Ascending aorta (tissue), 2 donors: ENCODE measurements at places on chromosomes 3 and 15. TPM values are rescaled to one million over a fixed set of nuclear protein-coding genes. Genes with fewer than 3 reads are reported as not detected.
A peak's percentile ranks its signal among the peaks of the same experiment; 100 is the strongest.

GRCh38 chr3:144162042-144162441, 190.4 kb downstream of the DIPK2A start:
- H3K36me3 ChIP-seq, result no peaks in the 10 kb centered on the region
- no peak for DNase-seq
- no peaks in the 10 kb centered on the region for H3K27me3 ChIP-seq
- peak overlapping the region; percentile 44 for H3K27ac ChIP-seq
- no peak overlapping the region for H3K4me3 ChIP-seq

GRCh38 chr3:19457449-19457848, 309.1 kb downstream of the KCNH8 start:
- H3K36me3 ChIP-seq, result no peaks in the 10 kb centered on the region
- peaks cover 15% of the 10 kb centered on the region for H3K4me1 ChIP-seq
- no peak for DNase-seq
- no peak overlapping the region for H3K4me3 ChIP-seq

The UBA7 gene
- 56.1 TPM for total RNA-seq

The C2CD4A gene
- not detected for total RNA-seq

The FANCD2 gene
- total RNA-seq, result 54.6 TPM

GRCh38 chr15:85692873-85693272, 101.9 kb downstream of the KLHL25 start:
- no peak overlapping the region for H3K4me3 ChIP-seq
- no peak for DNase-seq
- peaks cover 44% of the 10 kb centered on the region for H3K36me3 ChIP-seq

GRCh38 chr15:29220852-29221251, 48.8 kb downstream of the NSMCE3 start:
- H3K27me3 ChIP-seq, result no peaks in the 10 kb centered on the region
- H3K4me3 ChIP-seq, result no peak overlapping the region
- no peaks in the 10 kb centered on the region for H3K36me3 ChIP-seq

DNA sequence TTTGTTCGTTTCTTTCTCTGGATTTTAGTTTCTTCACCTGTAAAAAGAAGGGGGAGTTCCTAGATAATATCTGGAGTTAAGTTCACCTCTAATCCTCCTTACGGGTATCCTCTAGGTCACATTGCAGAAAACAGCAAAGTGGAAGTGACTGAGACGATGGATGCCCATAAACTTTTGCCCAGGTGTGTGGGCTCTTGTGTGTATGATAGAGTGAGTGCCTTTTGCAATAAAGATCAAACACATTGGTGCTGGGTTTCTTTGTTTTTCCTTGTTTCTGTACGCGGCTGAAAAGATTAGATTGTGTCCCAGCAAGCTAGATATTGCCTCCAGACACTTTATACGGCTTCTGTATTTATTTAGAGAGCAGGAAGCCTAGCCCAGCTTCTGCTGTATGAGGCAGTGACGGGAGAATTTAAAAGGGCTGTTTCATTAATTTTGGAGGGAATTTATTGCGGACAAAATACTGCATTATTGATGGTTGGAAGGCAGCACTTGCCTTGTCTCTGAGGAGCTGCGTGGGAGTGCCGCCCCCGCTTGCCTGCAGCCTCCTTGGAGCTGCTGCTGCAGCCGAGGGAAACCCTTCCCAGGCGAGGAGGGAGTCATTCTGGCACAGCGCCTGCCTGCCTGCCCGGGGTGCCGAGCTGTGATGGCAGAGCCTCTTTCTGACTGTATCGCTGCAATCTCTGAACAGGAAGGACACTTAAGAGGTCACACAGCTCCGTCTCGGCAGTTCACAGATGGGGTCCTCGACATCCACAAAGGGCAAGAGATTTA, 38.5 kb downstream of the PYDC2 start:
- no peak overlapping the region for H3K27ac ChIP-seq
- no peaks in the 10 kb centered on the region for H3K4me1 ChIP-seq
- no peaks in the 10 kb centered on the region for H3K27me3 ChIP-seq
- no peaks in the 10 kb centered on the region for H3K36me3 ChIP-seq
- no peak overlapping the region for H3K4me3 ChIP-seq

The CD276 gene
- total RNA-seq, result 84.3 TPM

DNA sequence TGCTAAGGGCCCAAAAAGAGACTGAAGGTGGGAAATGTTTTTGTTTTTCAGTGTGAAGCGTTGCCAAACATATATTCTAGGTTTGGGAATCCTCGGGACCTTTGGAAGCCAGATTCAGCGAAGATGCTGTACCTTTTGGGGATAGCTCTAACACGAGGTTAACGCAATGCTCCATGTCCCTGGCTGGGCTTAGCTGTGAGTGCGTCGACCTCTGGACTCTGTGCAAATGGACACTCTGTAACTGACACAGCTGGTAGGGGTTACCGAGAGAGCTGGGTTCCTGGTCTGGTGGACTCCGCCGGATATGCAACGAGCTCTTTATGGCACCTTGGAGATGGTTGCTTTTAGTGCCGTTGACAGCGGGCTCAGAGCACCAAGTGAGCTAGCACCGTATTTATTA, 724 bp upstream of the SH3GL3 start:
- no peak for DNase-seq
- H3K27ac ChIP-seq, result no peak overlapping the region
- H3K36me3 ChIP-seq, result no peaks in the 10 kb centered on the region
- no peaks in the 10 kb centered on the region for H3K4me1 ChIP-seq

The GASK1A gene
- total RNA-seq, result 25.8 TPM

GRCh38 chr15:49185473-49185872, 15.4 kb downstream of the GALK2 start:
- no peaks in the 10 kb centered on the region for H3K27me3 ChIP-seq
- no peak overlapping the region for H3K27ac ChIP-seq
- no peak overlapping the region for H3K4me3 ChIP-seq
- no peaks in the 10 kb centered on the region for H3K4me1 ChIP-seq

DNA sequence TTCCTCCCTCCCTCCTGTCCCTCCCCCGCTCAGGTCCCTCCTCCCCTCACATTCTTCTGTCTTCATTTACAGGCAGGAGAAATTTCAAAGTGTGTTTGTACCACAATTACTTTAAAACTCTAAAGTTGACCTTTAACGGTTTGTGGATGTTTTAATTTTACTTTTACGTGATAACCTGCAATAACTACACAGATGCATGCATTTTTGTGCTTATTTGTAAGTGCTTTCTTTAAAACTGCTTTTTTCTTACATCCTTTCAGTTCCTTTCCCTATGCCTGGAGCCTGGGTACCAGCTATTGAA, 51.8 kb upstream of the CGNL1 start:
- no peaks in the 10 kb centered on the region for H3K36me3 ChIP-seq
- H3K27ac ChIP-seq, result no peak overlapping the region
- DNase-seq, result no peak
- no peaks in the 10 kb centered on the region for H3K27me3 ChIP-seq
- no peak overlapping the region for H3K4me3 ChIP-seq
- H3K4me1 ChIP-seq, result no peaks in the 10 kb centered on the region

The ACVR2B gene
- total RNA-seq, result 15.2 TPM

DNA sequence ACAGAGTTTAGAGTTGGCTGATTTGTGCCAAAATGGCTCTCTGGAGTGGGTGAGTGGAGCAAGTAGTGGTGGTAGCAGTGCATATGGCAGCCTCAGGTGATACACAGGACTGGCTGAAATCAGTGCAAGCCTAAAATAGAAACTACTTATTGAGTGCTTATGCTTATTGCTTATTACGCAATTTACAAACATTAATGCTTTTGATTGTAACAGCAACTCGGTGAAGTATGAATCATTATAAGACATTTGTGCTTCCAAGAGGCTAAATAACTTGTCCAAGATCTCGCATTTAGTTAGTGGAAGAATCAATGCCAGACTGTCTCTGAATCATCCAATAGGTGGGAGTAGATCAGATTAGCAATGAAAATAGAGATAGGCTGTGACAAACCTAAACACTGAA, 353.8 kb downstream of the NAALADL2 start:
- DNase-seq, result no peak
- no peaks in the 10 kb centered on the region for H3K27me3 ChIP-seq
- no peaks in the 10 kb centered on the region for H3K36me3 ChIP-seq
- H3K4me3 ChIP-seq, result no peak overlapping the region
- no peak overlapping the region for H3K27ac ChIP-seq
- H3K4me1 ChIP-seq, result peaks cover 6% of the 10 kb centered on the region

DNA sequence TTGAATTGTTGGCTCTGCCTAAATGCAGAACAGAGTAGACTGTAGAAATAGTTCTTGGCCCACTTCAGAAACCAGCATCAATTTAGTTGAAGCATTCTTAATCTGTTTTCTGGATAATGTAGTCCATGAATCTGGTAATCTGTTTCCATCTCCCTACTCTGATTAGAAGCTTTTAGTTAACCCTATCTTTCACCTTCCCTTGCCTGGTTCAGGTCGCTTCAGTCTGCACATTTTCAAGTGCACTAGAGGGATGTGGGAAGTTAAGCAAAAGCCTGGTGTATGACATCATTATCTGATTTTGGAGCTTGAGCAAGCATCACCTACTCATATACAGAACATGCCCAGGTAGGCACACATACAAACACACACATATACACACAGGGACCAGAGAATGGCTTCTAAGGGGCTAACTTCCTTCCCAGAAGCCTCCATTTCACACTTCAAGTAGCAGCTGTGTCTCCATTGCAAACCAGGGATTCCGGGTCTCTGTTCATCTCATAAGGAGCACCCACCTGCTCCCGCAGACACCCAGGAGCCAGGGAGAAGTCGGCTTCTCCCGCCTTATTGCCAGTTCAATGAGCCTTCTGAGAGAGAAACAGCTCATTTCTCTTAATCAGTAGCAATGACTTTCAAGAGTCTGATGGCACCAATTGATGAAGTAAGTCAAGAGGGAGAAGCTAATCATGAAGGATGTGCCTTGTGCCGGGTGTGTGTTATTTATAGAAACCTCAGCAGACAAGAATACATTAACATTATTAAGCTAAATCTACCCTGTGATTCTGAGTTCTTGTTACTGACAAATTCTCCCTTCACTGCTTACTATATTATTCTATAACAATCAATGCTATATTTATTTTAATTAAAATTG, 347.9 kb upstream of the STAC start:
- H3K27me3 ChIP-seq, result no peaks in the 10 kb centered on the region
- no peak overlapping the region for H3K4me3 ChIP-seq
- no peaks in the 10 kb centered on the region for H3K36me3 ChIP-seq
- DNase-seq, result no peak
- H3K27ac ChIP-seq, result no peak overlapping the region

The PPARG gene
- total RNA-seq, result 23.5 TPM

DNA sequence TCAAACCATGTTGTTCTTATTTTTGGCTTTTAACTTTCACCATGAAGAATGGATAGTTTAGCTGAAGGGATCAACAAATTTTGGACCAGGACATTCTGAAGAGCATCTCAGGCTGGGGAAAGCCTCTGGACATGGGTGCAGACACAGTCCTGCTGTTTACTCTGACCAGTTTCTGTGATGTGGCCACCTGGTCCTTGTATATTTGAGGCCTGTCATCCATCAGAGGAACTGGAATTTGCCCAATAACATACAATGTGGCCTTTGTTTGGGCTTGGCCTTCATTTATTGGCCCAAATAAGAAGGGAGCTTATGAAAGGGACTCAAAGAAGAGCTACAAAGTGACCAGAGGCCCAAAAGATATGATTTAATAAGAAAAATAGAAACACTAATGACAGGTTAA, 127.9 kb downstream of the MYRIP start:
- no peaks in the 10 kb centered on the region for H3K27me3 ChIP-seq
- no peaks in the 10 kb centered on the region for H3K4me1 ChIP-seq
- no peak overlapping the region for H3K4me3 ChIP-seq
- H3K36me3 ChIP-seq, result no peaks in the 10 kb centered on the region
- no peak overlapping the region for H3K27ac ChIP-seq
